CD4-positive, alpha-beta memory T cell (primary cell): ENCODE measurements at places on chromosomes 6 and 20. TPM values are rescaled to one million over a fixed set of nuclear protein-coding genes. Genes with fewer than 3 reads are reported as not detected.

PRSS16 gene
- 1.9 TPM for total RNA-seq

DNA sequence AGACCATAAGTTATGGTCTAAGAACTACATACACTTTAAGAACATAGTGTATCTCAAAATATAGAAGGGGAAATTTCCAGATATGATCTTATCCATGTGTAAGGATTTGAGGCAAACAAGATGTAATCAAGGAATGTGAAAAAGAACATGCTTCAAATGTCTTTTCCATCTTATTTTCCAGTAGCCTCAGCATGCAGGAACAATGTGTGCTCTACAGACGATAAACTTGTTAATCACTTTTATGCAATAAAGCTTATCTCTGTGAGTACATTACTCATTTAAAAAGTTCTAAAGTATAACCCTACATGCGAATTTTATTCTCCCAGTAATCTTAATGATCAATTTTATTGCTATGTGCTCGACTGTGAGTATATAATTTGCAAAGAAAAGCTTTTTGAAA, 185.2 kb downstream of the ALDH8A1 start:
- no peak for DNase-seq
- no peak overlapping the region for H3K27ac ChIP-seq
- no peak overlapping the region for H3K4me3 ChIP-seq
- no peaks in the 10 kb centered on the region for H3K36me3 ChIP-seq
- no peaks in the 10 kb centered on the region for H3K4me1 ChIP-seq

GRCh38 chr6:145904391-145904790, 59.8 kb downstream of the SHPRH start:
- H3K36me3 ChIP-seq: peaks cover 6% of the 10 kb centered on the region
- no peak overlapping the region for H3K27ac ChIP-seq
- no peak overlapping the region for H3K4me3 ChIP-seq
- H3K4me1 ChIP-seq: no peaks in the 10 kb centered on the region
- no peaks in the 10 kb centered on the region for H3K27me3 ChIP-seq
- no peak for DNase-seq

DNA sequence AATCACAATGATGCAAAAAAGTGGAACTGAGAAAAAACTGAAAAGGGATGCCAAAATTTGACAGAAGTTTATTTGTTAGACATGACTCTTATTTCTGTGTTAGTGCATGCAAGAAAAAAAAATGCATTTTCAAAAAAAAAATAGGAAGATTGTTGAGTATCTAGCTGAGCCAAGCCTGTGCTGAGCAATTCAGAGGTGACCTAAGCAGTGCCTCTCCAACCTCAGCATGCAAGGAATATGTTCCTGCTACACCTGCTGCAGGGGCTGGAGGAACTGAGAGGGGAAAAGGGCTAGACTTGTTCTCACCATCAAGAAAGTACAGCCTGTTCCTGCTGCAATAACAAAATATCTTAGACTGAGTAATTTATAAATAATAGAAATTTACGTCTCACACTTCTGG, 24.0 kb downstream of the BPIFA2 start:
- H3K27ac ChIP-seq: no peak overlapping the region
- no peak for DNase-seq
- H3K4me1 ChIP-seq: no peaks in the 10 kb centered on the region
- H3K4me3 ChIP-seq: no peak overlapping the region
- H3K36me3 ChIP-seq: no peaks in the 10 kb centered on the region

- no peaks in the 10 kb centered on the region for H3K36me3 ChIP-seq
- peaks cover 7% of the 10 kb centered on the region for H3K4me1 ChIP-seq
- no peaks in the 10 kb centered on the region for H3K27me3 ChIP-seq
- H3K27ac ChIP-seq: no peak overlapping the region
- H3K4me3 ChIP-seq: no peak overlapping the region
These were observed 92.9 kb upstream of the SHLD1 start for GRCh38 chr20:5657190-5657875.

GRCh38 chr20:11852811-11853210, 64.9 kb upstream of the BTBD3 start:
- no peak overlapping the region for H3K4me3 ChIP-seq
- H3K27ac ChIP-seq: no peak overlapping the region
- no peaks in the 10 kb centered on the region for H3K36me3 ChIP-seq
- DNase-seq: no peak
- no peaks in the 10 kb centered on the region for H3K4me1 ChIP-seq
- H3K27me3 ChIP-seq: no peaks in the 10 kb centered on the region
